ENCODE measurements at places on chromosomes 2 and 18. TPM values are rescaled to one million over a fixed set of nuclear protein-coding genes. Genes with fewer than 3 reads are reported as not detected.

Gene HAAO
- total RNA-seq = 188 TPM

Gene MEP1B
- 1.3 TPM for total RNA-seq

Gene VIL1
- 2.6 TPM for total RNA-seq

Gene ZSCAN30
- 5.5 TPM for total RNA-seq

Gene IFIH1
- 9.4 TPM for total RNA-seq

Gene C2orf72
- total RNA-seq = 125 TPM

DNA sequence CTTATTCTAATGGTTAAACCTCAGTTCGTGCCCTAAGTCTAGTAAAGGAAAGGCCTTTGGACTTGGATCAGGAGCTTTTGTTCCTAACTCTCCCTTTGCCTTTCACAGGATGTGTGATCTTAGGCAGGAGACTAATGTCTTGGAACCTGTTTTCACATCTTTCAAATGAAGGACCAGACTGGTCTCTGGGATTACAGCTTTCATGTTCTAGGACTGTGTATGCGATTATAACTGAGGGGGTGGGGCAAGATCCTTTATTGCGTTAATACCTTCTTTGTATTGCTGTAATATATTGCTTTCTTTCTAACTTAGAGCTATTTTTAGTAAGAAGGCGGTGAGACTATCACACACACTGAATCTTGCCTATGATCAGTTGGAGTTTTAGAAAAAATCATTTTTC, 368.1 kb downstream of the RPRM start:
- DNase-seq = no peak

- no peak for DNase-seq
Observed at GRCh38 chr2:7994397-7994951, 687.4 kb upstream of the ID2 start.

GRCh38 chr2:239735131-239735828, 289.9 kb downstream of the NDUFA10 start:
- DNase-seq = no peak

DNA sequence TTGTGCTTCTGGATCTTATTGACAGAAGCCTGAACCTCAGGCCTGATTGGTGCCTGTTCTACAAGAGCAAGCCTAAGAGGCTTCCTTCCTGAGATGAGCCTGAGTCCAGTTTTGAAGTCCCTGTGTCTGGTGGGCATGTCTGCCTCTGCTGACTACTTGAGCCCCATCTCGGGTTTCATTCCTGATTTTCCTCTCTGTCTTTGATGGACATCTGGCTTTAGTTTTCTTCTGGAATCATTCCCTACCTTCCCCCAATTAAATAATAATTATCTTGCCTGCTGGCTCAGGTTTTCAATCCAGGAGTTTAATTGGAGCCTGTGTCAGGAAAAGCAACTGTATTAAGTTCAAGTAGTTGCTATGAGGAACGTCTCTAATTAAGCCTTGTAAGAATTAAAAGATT, 135.5 kb upstream of the MC4R start:
- no peak for DNase-seq

GRCh38 chr2:18096836-18097405, 218.5 kb downstream of the KCNS3 start:
- DNase-seq = no peak

GRCh38 chr18:79853303-79853992, 55.7 kb downstream of the KCNG2 start:
- peak; percentile 31 for DNase-seq

GRCh38 chr2:16816016-16816415, 150.4 kb upstream of the CYRIA start:
- no peak for DNase-seq

DNA sequence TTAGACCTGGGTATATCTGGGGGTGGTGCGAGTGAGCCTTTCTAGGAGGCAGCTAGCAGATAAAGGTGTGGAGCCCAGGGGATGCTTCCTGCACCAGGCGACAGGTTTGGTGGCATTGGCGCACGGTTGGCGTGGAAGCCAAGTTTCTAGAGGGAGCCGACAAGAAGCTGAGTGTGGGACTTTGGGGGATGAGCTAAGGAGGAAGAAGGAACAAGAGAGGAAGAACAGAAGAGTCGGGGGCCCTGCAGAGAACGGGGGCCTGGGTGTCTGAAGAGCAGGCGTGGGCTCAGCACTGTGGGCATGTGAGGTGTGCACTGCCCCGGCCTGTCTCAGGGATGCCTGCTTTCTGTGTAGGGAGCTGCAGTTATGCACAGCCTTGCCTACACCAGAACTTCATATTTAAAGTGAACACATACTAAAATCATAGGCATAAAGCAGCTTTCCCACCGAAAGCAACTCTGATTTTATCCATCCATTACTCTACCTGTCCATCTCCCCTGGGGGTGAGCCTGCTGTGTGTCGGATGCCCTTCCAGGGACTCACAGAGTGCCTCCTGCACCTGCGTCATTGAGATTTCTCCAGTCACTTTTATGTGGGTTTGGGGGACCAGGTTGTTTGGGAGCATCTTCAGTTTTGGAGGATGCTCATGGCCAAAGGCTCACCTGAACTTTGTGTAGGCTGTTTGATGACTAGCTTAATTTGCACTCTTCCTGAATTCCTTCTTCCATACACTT, 149.7 kb downstream of the LDLRAD4 start:
- DNase-seq = peak; percentile 28

- DNase-seq = no peak
Observed at GRCh38 chr2:212640428-212640827, 101.8 kb upstream of the ERBB4 start.

DNA sequence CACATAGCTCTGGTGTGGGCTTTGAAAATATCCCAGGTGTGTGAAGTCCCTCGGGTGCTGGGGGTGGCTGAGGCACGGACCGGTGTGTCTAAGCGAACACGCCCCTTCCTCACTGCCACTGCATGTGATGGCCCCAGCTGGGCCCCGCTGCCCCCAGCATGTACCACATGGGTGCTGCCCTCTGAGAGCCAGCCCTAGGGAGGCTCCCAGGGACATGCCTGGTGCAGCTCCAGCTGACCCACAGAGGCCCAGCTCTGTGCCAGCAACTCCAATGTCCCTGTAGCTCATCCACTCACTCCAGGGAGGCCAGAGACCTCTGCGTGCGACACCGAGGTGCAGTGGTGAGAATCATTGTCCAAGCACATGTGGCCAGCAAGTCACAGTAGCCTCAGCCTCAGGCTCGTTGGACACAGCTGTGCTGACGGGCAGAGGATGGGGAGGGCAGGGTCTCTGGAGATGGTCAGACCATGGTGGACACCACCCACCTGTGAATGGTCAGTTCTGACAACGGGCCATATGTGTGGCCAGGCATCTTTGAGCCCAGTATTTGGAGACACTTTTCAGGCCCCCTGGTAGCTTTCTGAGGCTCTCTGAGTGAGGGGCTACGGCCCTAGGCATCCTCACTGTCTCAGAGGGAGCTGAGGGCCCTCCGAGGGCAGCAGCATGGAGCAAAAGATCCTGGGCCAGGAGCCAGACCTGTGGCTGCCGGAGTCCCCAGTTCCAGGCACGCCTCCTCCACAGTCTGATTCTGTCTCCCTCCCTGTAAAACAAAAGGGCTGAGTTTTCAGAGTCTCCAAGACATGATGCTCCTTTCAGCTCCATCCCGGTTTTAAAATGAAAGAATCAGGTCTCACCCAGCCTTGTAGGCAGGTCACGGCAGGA, 220.7 kb downstream of the NDUFA10 start:
- peak; percentile 31 for DNase-seq

DNA sequence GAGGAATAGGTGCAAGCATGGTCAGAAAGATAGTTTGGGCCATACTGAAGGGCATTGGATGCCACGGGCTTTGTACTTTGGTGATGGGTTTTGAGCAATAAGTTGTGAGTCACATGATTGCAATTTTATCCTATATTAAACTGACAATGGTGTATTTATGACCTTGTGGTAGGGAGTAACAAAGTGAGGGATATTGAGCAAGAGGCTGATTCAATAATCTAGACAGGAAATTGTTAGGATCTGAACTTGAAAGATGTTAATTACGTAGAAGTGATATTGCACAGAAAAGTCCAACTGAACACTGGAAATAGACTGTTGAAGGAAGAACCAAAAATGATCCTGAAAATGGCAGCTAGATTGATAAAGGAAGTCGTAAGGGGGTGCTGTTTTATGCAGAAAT, 46.6 kb upstream of the TCF4 start:
- no peak for DNase-seq

GRCh38 chr2:142241016-142241415, 110.2 kb upstream of the LRP1B start:
- no peak for DNase-seq

Measured in left lobe of liver (tissue), 2 donors.